ENCODE measurements at places on chromosomes 1 and 21.

- H3K27ac ChIP-seq: no peak overlapping the region
- H3K4me1 ChIP-seq: no peaks in the 10 kb centered on the region
- no peak overlapping the region for H3K4me3 ChIP-seq
- peaks cover 2% of the 10 kb centered on the region for H3K27me3 ChIP-seq
Observed at GRCh38 chr1:180920702-180921101, 8.0 kb downstream of the KIAA1614 start.

GRCh38 chr1:35506960-35507912, 50.0 kb downstream of the KIAA0319L start:
- peak overlapping the region; percentile 93 for H3K27ac ChIP-seq
- no peak for DNase-seq
- H3K4me1 ChIP-seq: peaks cover 64% of the 10 kb centered on the region
- peaks cover 35% of the 10 kb centered on the region for H3K36me3 ChIP-seq
- H3K27me3 ChIP-seq: peaks cover 3% of the 10 kb centered on the region

GRCh38 chr1:153343811-153344717, 4.6 kb downstream of the PGLYRP4 start:
- H3K4me1 ChIP-seq: peaks cover 19% of the 10 kb centered on the region
- H3K27me3 ChIP-seq: peaks cover 10% of the 10 kb centered on the region

GRCh38 chr1:107777664-107778047, 187.3 kb downstream of the VAV3 start:
- DNase-seq: no peak
- no peak overlapping the region for H3K4me3 ChIP-seq
- H3K36me3 ChIP-seq: no peaks in the 10 kb centered on the region
- no peaks in the 10 kb centered on the region for H3K27me3 ChIP-seq

- H3K27me3 ChIP-seq: peaks cover 13% of the 10 kb centered on the region
- peaks cover 2% of the 10 kb centered on the region for H3K4me1 ChIP-seq
- no peaks in the 10 kb centered on the region for H3K36me3 ChIP-seq
- H3K27ac ChIP-seq: no peak overlapping the region
Observed at GRCh38 chr1:158719664-158720063, 856 bp downstream of the OR6K3 start.

- no peak overlapping the region for H3K27ac ChIP-seq
- H3K4me1 ChIP-seq: no peaks in the 10 kb centered on the region
- peaks cover 4% of the 10 kb centered on the region for H3K27me3 ChIP-seq
- no peaks in the 10 kb centered on the region for H3K36me3 ChIP-seq
Observed at GRCh38 chr1:178587975-178588374, 75.1 kb downstream of the TEX35 start.

DNA sequence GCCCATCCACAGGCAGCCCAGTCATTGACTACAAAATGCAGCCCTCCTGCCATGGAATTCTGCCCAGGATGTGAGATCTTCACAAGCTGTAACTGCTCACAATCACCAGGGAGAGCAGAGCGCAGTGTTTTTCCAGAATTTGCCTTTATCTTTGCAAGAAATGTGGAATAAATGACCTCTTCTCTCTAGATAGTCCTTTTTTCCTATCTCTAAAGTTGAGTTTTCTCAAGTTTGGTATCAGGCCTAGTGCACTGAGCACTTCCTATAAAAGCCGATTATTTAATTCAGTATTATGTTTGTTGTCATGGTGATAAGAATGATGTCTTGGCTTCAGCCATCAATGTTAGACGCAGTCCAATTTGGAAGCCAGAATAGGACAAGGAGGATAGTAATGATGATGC, 246.9 kb upstream of the IRF2BP2 start:
- H3K4me1 ChIP-seq: peaks cover 18% of the 10 kb centered on the region
- no peaks in the 10 kb centered on the region for H3K36me3 ChIP-seq
- no peaks in the 10 kb centered on the region for H3K27me3 ChIP-seq
- no peak for DNase-seq

DNA sequence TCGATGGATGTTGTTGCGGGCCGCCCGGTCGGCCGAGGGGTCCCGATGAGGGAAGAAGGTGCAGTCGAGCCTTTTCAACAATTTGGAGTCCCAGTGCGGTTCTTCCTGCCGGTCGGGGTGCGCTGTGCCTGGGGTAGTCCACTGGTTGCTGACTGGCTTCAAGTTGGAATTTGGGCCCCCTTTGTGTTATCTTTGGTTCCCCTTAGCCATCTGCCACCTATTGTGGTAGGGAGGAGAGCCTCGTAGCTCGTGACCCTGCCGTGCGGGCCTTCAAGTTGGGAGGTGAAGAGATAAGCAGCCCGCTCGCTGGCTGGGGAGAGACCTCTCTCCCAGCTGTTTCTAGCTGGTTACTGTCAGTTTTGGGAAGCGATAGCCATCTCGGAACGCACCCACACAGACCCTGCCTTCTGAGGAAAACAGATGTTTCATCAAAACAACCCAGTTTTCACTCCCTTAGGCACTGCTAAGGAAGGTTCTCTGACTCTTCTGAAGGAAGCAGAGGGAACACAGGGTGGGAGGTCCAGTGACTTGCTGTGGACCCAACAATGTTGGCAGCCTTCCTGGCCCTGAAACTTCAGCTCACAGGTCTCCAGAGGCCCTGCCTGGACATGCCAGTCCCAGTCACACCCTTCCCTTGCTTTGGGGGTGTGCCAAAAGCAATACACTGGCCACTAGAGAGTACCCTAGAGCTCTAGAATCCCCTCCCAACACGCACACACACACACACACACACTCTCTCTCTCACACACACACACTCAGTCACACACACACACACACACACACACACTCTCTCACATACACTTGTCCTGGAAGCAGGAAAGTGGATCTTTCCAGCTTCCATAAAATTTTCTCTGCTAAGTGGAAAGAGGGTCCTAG, 1.0 kb downstream of the BTG2 start:
- peaks cover 61% of the 10 kb centered on the region for H3K4me1 ChIP-seq
- H3K4me3 ChIP-seq: peak overlapping the region; percentile 95
- H3K27ac ChIP-seq: peak overlapping the region; percentile 87
- H3K36me3 ChIP-seq: peaks cover 53% of the 10 kb centered on the region

DNA sequence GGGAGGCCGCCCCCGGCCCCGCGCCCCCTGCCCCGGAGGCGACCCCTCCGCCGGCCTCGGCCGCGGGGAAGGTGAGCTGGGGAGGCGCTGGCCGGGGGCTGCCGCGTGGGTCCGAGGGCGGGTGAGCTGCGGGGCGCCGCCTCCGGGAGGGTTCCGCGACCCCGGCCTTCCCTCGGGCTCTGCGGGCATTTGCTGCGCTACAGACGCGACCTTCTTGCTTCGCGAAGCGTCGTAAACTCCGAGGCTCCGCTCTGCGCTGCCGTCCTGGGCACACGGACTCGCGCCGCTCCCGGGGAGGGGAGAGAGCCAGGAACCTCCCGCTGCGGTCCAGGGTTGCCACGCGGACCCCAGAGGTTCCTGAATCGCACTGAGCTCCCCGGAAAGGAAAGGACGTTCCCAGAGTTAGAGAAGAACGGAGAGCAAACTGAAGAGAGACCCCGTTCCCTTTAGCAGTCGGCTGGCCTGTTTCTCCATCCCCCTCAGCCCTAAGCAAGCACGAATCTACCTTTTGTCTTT, 345 bp downstream of the SLX9 start:
- no peaks in the 10 kb centered on the region for H3K27me3 ChIP-seq
- peaks cover 32% of the 10 kb centered on the region for H3K4me1 ChIP-seq

GRCh38 chr1:184368354-184368753, 18.5 kb upstream of the C1orf21 start:
- no peak overlapping the region for H3K27ac ChIP-seq
- DNase-seq: no peak
- no peaks in the 10 kb centered on the region for H3K36me3 ChIP-seq
- H3K4me3 ChIP-seq: no peak overlapping the region
- no peaks in the 10 kb centered on the region for H3K4me1 ChIP-seq

DNA sequence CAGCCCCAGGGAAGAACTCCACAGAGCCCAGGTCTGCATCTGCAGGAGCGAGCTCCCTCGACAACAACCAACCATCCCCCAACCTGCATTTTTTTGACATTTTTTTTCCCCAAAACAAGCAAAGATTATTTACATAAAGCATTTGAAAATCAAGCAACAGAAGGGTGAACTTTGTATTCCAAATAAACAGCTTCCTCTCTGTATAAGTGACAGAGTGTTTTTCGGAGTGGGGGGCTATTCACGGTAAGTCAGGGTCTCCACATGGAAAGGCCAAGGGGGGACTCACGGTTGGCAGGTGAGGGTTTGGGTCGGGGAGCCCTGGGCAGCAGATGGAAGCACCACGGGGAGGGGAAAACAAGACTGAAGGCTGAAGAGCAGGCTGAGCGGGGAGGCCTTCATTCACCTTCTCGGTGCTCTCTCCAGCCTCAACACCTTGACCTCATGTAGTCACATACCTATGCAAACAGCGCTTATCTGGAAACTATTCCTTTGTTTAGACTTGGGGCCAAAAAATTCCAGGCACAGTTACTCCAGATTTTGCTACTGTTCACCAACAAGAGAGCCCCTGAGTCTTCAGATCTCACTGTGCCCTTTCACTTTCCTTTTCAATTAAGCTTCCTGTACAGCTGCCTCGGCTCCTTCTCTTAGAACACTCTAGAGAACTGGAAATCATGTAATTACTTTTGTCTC, 27.6 kb downstream of the C2CD2 start:
- no peaks in the 10 kb centered on the region for H3K36me3 ChIP-seq
- H3K27me3 ChIP-seq: no peaks in the 10 kb centered on the region
- H3K27ac ChIP-seq: peak overlapping the region; percentile 96
- peak; percentile 23 for DNase-seq
- H3K4me1 ChIP-seq: peaks cover 58% of the 10 kb centered on the region

DNA sequence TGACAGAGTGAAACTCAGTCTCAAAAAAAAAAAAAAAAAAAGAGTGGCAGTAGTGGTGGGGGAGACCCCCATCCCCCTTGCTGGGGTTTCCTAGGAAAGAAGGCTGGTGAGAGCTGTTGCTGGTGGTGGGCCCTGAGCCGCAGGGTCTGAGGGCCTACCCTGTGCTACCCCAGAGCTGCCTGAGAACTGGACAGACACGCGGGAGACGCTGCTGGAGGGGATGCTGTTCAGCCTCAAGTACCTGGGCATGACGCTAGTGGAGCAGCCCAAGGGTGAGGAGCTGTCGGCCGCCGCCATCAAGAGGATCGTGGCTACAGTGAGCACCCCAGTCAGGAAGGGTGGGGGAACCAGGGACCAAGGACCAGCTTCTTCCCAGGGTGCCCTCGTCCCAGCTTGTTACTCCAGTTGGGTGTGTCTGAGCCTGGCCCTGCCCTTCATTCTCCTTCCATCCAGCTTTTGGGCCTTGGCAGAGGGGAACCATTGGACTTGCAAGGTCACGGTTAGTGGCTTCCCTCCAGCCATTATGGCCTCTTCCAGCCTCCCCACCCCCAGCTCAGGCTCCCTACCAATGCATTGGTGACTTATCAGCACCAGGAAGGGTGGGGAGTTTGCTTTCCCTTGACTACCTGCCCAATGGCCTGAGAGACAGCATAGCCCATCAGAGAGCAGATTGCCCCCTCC, 10.5 kb downstream of the LDLRAP1 start:
- H3K36me3 ChIP-seq: peaks cover 14% of the 10 kb centered on the region
- H3K4me3 ChIP-seq: no peak overlapping the region
- no peak overlapping the region for H3K27ac ChIP-seq
- H3K4me1 ChIP-seq: peaks cover 43% of the 10 kb centered on the region

- no peaks in the 10 kb centered on the region for H3K27me3 ChIP-seq
- no peak overlapping the region for H3K4me3 ChIP-seq
- H3K36me3 ChIP-seq: no peaks in the 10 kb centered on the region
- peak; percentile 23 for DNase-seq
Observed at GRCh38 chr1:36924282-36924811, 110.0 kb downstream of the GRIK3 start.

DNA sequence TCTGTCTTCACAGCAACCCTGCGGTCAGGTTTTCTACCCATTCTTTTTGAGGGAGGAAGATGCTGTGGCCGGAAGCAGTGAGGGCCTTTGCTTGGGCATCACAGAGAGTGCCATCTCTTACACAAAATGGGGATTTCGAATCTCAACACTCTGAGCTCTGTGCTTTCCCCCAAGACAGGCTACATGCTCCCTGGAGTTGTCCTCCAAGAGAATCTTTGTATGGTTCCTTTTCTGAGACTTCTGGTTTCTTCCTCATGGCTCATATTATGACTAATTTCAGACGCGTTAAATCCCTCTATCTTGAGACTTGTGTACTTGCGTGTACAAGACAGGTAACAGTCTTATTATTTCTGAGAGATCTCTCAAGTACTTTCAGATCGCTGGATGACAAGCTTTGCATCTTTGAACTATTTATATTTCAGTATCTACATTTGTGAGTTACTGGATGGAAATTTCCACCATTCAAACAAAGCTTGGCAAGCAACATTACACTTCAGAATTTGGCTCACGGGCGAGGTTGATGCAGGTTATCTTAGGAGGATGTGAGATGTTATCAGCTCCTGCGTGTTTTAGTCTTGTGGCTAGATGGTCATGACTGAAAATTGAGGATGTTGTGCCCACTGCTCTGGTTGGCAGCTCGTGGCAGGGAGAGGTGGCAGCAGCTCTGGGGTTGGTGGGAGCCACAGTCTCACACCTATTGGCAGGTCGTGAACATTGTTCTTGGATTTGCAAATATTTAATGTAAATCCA, 19.4 kb downstream of the ABCG1 start:
- peak overlapping the region; percentile 92 for H3K27ac ChIP-seq
- no peaks in the 10 kb centered on the region for H3K36me3 ChIP-seq
- peak overlapping the region; percentile 71 for H3K4me3 ChIP-seq

- no peaks in the 10 kb centered on the region for H3K4me1 ChIP-seq
- no peak for DNase-seq
- no peak overlapping the region for H3K4me3 ChIP-seq
- H3K27ac ChIP-seq: no peak overlapping the region
- no peaks in the 10 kb centered on the region for H3K27me3 ChIP-seq
Observed at GRCh38 chr1:238438311-238439270, 547.9 kb upstream of the ZP4 start.

GRCh38 chr1:222946436-222946835, 131.6 kb downstream of the DISP1 start:
- no peak overlapping the region for H3K4me3 ChIP-seq
- no peak overlapping the region for H3K27ac ChIP-seq
- no peaks in the 10 kb centered on the region for H3K36me3 ChIP-seq
- no peaks in the 10 kb centered on the region for H3K4me1 ChIP-seq

DNA sequence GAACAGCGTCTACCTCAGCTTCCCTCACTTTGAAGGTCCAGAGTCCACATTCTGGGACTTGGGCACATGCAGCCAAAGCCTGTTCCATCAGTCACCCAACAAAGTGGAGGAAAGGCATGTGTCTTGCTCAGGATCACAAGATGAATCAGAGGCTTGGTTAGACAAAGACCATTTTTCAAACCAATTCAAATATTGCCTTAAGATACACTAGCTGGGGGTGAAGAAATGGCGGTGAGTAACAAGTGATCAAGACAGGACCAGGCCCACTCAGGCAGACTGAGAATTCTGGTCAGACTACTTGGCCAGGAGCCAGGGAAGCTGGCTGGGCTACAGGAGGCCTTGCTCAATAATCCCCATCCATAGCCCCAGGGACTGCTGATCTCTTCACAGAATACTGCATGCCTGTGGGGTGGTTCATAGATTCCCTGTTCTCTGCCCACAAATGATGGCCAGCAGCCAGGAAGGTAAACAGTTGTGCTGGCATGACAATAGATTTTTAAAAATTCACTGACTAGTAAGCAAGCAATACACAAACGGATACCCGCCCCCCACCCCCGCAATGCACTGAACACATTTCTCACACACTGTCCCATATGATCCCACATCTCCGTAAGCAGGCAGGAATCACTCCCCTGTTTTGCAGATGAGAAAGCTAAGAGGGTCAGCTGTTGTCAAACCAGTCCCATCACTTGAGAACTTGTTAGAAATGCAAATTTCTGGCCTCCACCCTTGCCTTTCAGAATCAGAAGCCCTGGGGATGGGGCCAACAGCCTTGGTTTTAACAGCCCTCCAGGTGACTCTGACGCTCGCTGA, 27.2 kb downstream of the ERI3 start:
- H3K4me3 ChIP-seq: no peak overlapping the region
- H3K4me1 ChIP-seq: no peaks in the 10 kb centered on the region
- DNase-seq: no peak
- H3K27ac ChIP-seq: no peak overlapping the region
- H3K36me3 ChIP-seq: peaks cover 2% of the 10 kb centered on the region

All from T-helper 2 cell treated with Interferon-gamma antibody and Interleukin-4, amounts not matched to agents 5 μg/mL and 100 μg/mL, for 36 hours (primary cell).